ENCODE measurements at places on chromosomes 5 and 9. TPM values are rescaled to one million over a fixed set of nuclear protein-coding genes. Genes with fewer than 3 reads are reported as not detected.

- no peak for DNase-seq
Observed at GRCh38 chr5:67963789-67964519, 251.6 kb upstream of the PIK3R1 start.

DNA sequence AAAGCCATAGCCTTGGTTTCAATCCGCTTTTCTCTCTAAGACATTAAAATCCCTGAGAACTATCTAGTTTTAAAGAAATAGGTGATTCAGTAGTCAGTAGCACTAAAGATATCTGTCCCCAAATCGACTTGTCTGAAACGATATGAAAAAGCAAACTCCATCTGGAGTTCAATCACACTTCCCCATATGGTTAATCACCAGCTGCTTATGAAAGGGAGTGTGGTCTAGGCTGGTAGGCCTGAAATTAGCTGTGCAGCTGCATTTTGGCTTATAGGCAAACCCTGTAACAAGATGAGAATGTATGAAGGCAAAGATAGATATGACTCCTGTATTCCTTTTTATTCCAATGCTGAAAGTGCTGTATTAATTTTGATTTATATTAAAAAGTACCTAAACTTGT, 65.9 kb downstream of the DMRTA1 start:
- DNase-seq = no peak

The TRAF1 gene
- 3.8 TPM for total RNA-seq

GRCh38 chr9:2346277-2346913, 275.2 kb upstream of the VLDLR start:
- no peak for DNase-seq

The SLC31A2 gene
- total RNA-seq = 3.6 TPM

DNA sequence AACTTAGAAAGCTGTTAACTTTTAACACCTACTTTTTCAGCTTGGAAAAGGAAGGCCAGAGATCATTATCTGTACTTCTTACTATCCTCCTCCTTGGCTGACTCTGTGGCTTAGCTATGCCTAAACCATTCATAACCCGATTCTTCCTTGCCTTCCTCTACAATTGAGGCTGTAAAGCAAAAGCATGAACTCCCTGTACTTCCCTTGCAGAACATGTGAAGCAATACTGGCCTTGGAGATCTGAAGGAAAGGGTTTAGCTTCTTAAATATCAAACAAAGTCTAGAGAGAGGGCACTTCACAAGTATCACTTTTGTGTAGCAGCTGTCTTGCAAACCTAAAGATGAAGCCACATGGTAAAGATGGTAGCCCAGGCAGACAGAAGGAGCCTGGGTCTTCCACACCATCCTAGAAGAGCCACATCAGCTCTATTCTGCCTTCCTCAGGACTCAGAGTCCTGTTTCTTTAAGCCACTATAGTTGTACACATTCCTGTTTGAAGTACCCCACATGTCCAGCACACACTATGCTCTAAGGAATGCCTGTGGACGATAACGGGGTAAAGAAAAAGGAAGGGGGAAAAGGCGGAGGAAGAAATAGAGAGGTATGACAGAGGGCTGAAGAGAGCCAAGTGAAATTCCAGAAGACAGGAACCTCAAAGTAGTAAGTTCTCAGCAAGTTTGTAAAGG, 169.2 kb downstream of the SLIT3 start:
- no peak for DNase-seq

GRCh38 chr5:167447466-167448375, 843.7 kb upstream of the WWC1 start:
- DNase-seq = no peak

DNA sequence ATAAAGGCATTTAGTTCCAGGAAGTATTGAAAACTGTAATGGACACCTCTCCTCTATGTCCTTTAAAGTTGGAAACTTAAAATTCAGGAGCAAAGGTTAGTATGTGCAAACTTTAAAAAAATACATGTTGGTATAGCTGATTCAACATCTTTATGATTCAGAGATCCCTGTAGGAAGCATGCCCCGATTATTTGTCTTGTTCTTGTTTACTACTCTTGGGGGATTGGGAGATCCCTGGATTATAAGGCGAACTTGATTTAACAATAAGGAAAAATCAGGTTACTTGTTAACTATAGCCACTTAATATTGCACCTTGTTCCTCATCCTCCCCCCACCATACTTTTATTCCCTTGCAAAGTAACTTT, 1.7 kb downstream of the F2RL1 start:
- no peak for DNase-seq

- DNase-seq = no peak
Observed at GRCh38 chr5:77761606-77762005, 14.5 kb downstream of the TBCA start.

The NRARP gene
- 31.7 TPM for total RNA-seq

DNA sequence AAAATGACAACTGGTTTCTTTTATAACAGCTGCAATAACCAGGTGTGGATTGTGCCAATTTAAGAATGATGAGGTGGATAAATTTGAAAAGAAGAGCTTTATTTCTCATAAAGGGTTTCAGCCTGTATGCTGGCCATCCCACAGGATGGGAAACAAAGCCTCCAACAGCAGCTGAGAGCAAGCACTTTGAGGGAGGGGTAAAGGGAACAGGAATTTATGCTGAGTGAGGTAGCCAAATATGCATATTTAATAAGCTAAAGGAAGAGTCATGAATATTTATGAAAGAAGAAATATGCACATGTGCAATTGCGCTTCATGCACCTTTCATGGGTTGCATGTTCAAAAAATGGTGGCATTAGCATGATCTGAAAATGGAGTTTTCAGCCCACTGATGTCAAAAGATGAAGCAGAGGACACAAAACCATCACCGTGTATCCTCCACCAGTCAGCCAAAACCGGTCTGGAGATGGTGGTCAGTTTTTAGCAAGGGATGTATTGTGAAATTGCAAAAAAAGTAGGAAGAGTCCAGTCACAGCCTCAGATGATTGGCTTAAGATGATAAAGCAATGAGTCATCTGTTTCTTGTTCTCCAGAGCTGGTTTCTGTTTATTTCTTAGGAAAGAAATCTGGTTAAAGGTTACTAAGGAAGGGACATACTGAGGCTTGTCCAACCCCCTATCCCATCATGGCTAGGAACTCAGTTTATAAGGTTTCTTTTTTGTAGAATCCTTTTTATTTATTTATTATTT, 47.9 kb downstream of the DEPDC1B start:
- no peak for DNase-seq

The SPEF2 gene
- total RNA-seq = 7.5 TPM

- no peak for DNase-seq
Observed at GRCh38 chr9:135809166-135809565, 98.2 kb downstream of the CAMSAP1 start.

The HRCT1 gene
- not detected for total RNA-seq

- no peak for DNase-seq
Observed at GRCh38 chr9:110742741-110743371, 74.3 kb downstream of the MUSK start.

The CBY3 gene
- not detected for total RNA-seq

DNA sequence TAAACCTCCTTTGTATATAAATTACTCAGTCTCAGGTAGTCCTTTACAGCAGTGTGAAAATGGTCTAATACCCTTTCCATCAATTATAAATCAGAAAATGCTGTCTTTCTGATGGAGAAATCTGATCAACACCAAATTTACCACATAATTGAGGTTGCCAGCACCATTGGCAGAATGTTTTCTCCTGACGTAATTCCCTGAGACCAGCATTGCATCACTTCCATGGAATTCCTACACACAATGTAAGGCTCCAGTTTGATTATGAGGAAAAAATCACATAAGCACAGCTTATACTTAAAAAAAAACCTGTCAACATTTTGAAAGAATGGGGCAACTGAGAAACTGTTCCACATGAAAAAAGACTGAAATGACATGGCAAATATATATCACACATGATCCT, 618.7 kb upstream of the CDH6 start:
- no peak for DNase-seq

- no peak for DNase-seq
Observed at GRCh38 chr5:68352166-68352565, 136.6 kb downstream of the PIK3R1 start.

Measured in neural crest cell (in vitro differentiated cells).